Activated CD4-positive, alpha-beta T cell treated with anti-CD3 and anti-CD28 coated beads, Interleukin-10, Interleukin-2, amounts not matched to agents 100 ng/mL and 50 ng/mL, durations not matched to agents 16 hours and 8 hours (primary cell): ENCODE measurements at places on chromosomes 5 and 9.

DNA sequence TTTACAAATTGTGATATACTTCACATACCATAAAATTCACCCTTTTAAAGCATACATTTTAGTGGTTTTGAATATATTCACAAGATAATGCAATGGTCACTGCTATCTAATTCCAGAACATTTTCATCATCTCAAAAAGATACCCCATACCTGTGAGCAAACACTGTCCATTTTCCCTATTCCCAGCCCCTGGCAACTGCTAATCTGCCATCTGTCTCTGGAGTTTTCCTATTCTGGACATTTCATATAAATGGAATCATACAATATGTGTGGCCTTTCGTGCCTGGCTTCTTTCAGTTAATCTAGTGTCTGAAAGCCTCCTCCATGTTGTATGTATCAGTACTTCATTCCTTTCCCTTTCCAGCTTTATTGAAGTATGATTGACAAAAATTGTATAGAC lies 14.7 kb downstream of the SNX30 start:
- no peak for DNase-seq

DNA sequence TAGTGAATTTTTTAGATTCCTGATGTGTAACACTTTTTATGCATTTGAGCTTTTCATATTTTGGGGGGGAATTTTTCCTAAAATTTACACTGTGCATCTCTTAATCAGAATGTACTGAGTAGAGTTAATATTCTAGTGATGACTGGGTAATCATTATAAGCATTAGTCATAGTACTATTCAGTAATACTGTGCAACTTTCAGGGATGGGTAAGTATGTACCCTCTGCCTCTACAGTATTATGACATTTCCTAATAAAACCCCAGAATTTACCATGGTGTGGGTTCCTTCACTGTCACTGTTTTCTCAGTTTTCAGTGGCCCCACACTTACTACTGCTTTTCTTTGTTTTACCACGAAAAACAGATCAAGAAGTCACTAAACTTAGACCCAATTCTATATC lies 2.8 kb upstream of the CMYA5 start:
- no peak for DNase-seq

GRCh38 chr9:99486684-99487083 lies 264.6 kb downstream of the SEC61B start:
- no peak for DNase-seq

DNA sequence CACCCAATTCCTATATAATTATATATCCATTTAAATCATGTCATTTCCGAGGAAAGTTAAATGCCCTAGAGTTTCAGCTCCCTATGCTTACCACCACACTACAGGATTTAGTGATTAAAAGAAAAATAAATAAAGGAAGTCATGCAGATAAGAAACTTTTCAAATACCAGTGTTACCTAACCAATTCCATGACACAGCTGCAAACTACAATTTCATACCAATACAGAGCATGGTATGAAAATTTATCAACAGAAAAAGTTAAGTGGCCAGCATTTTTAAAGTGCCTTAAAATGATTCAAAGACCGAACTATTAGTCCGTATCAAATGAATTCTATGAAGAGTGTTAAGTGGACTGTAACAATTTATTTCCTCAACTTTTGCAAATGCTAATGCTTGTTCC lies 35.9 kb downstream of the CEP120 start:
- no peak for DNase-seq

DNA sequence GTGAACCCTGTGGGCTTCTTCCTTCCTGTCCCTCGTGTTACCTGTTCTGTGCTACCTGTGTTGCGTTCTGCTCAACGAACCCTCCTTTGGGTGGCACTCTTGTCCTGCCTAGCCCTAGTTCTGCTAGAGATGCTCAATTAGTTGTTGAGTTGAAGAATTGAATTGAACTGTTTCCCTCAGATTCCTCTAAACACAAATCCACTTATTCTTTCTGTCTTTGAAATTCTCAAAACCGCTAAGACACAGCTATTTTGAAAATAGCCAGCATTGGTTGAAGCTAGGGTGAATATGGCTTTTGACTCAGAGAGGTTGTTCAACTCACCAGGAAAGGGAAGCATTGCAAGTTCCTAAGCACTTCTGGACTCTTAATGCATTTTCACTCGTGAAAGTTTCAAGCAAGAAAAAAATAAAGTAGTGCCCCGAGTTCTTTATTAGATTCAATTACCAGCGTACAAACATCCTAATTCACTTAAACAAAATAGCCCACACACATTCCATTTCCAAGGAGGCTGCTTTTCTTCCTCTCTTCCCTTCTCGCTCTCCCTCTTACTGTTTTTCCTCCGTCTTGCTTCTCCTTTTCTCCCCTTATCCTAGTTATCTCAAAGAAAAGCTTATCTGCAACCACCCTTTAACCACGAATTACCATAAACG lies 642 bp upstream of the ITGA1 start:
- peak; percentile 42 for DNase-seq

GRCh38 chr9:86965636-86966395 lies 18.5 kb upstream of the GAS1 start:
- no peak for DNase-seq

GRCh38 chr5:58818465-58818864 lies 235.6 kb downstream of the RAB3C start:
- DNase-seq, result no peak

DNA sequence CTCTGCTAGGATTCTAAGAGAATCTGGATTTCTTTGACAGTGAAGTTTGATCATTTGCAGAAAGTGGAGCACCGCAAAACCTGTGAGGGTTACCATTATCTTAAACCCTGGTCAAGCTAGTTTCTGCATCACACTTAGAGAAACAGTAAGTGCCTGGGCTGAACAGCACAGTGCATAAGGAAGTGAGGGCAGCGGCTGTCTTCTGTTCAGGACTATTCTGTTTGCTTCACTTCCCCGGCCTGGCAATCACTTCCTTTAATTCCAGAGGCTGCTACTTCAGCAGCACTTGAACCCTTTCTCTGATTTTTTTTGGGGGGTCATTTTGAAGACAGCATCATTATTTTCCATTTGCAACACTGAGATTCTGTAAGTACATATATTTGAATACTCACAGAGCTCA lies 32.0 kb downstream of the SEMA6A start:
- no peak for DNase-seq

DNA sequence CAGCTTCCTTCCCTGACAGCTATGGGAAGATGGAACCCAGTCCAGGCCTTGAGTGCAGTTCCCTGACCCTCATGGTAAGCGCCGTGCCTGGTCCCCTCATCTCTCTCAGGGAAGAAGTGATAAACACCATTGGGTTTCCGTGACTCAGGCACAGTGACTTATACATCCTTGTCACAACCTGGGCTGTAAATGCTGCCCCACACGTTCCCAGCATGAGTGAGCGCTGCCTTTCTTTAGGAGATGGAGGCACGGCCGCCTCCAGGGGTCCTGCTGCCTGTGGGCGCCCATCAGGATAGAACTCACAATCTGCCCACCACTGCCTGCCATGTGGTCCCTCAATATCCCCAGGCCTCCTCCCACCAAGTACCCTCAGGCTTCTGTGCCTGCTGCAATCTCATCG lies 8.3 kb upstream of the NKD2 start:
- no peak for DNase-seq

DNA sequence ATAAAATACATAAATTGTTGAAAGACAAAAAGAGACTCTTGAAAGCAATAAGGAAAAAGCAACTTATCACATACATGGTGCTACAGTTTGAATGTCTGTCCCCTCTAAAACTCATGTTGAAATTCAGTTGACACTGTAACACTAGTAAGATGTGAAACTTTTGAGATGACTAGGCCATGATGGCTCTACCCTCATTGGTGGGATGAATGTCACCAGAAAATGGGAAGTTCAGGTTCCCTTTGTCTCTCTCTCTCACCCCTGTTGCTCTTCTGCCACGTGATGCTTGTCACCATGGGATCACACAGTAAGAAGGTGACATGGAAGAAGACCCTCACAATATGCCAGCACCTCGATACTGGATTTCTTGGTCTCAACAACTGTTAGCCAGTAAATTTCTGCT lies 50.3 kb upstream of the SPTLC1 start:
- peak; percentile 53 for DNase-seq

DNA sequence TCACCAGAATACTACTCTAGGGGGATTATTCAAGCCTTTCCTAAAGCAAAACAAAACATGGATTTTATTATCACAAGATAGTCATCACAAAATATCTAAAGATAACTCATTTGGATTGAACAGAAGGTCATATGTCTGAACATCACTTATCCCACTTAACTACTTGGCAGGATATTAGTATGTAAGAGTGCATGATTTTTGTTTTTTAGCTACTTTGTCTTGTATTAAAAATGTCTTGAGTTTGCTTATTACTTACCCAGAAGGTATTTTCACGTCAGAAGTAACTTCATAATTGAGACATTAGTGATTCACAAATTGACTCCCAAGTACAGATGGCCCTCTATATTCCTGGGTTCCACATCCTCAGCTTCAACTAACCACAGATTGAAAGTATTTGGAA lies 113.8 kb downstream of the TLE4 start:
- DNase-seq, result no peak

DNA sequence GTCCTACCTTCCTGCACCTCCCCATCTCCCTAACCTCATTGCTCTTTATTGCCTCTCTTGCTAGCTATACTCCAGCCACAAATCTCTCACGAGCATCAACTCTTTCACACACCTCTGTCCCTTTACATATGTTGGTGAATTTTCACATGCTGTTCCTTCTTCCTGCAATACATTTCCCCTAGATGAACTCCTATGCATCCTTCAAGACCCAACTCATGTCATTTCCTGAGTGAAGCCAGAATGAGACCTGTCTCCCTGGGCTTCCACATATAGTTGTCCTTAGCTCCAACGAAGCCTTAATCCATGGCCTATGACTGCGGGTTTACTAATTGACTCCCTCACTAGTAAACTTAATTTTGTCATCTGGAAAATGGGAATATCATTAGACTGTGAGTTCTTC lies 297.3 kb upstream of the PANK3 start:
- DNase-seq, result no peak

DNA sequence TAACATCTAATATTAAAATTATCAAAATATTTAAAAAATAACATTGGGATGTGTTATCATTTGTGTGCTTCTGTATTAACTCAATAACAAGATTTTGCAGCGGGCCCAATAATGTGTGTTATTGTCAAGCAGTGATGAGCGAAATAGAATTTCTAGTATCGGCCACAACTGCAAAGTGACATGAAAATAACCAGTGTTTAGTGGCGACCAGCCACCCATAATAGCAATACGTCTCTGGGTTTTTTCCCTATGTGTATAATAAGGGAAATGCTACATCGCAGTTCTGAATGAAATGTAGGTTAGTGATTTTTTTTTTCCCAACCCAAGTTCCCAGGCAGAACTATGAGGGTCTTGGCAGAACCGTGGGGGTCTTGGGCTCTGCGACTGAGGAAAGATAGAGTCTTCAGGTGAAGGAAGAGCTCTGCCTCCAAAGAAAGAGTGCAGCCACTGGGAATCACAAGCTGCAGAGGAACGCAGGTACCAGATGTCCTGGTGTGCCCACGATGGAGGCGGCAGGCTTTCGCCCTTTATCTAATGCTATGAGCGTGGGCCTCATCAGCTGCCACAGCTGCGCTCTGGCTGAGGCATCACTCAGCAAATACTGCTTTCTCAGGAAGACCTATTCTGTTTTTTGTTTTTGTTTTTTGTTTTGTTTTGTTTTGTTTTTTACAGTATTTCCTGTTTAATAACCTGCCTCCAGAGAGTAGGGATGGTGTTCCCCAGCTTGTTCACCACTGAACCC lies 235.0 kb downstream of the ROR2 start:
- no peak for DNase-seq

DNA sequence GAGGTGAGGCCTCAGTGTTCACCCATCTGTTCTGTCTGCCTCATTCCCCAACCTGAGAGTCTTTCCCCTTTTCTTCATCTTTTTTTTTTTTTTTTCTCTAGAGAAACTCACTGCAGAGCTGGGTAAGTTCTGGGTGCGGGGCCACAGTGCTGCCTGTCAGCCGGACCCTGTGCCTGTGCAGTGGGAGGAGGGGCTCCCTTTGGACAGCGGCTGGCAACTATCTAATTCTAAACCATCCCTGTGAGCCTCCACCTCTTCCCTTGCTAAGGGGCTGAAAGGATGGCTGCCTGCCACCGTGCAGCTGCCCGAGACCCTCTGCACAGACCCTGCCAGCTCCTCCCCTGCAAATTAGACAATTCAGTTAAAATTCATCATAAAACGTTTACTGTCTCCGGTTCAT lies 14.1 kb downstream of the BTNL9 start:
- no peak for DNase-seq

DNA sequence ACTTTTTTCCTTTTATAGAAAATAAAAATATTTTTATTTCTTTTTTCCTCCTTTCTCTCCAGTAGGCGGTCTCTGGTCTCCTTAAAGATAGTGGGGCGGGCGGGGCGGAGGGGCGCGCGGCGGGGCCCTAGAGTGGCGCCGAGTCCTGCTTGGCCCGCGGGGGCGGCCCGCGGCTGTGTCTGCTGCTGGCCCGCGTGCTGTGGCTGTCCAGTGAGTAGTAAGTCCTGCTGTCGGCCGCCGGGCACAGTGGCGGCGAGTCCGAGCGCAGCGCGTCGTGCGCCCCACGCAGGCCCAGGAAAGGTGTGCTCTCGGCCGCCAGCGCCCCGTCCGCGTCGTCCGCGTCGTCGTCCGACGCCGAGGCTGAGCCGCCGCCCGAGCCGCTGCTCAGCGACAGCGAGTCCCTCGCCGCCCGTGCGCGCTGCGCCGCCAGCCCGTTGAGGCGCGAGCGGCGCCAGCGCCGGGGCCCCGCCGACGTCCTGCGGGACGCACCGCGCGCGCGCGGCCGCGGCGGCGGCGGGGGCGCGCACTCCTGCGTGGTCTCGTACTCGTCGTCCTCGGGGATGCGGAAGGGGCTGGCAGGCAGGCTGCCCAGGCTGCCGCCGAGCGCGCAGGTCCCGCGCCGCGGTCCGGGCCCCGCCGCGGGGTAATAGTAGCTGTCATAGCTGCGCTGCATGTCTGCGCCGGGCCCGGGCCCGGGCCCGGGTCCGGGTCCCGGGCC lies 52.3 kb downstream of the PSD2 start:
- DNase-seq, result peak; percentile 70

DNA sequence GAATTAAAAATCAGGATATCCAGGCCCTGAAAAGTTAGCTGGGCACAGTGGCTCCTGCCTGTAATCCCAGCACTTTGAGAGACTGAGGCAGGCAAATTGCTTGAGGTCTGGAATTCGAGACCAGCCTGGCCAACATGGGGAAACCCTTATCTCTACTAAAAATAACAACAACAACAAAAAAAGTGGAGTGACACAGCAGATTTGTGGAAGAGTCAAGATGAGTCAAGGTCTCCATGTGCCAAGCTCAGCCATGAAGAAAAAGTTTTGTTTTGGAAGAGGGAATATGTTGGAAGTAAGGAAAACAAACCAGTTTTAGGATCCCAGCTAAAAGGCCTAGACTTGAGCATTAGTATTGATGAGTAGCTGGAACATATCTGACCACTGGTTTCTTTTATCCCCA lies 14.7 kb downstream of the LRRC70 start:
- DNase-seq, result no peak

DNA sequence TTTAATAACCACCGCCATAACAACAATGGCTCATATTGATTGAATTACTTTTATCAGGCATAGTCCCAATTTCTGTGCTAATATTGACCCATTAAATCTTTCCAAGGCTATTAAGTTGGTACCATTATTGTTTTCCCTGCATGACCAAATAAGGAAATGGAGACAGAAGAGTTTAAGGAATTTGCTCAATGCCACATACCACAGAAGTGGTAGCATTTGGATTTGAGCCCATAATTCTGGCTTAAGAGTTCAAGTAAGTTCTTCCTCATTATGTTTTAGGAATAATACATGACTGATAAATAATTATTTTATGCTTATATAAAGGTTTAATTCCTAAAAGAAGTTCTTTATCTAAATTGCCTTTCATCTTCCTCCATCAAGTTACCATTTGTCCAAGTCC lies 43.4 kb upstream of the HAPLN1 start:
- no peak for DNase-seq
